Chondrocyte (in vitro differentiated cells): ENCODE measurements at places on chromosomes 11 and 22. TPM values are rescaled to one million over a fixed set of nuclear protein-coding genes. Genes with fewer than 3 reads are reported as not detected.

The OR8U1 gene
- total RNA-seq: not detected in 3 replicates

- DNase-seq: peak; percentile 77
Observed at GRCh38 chr11:126334659-126335462, 20.6 kb upstream of the ST3GAL4 start.

The TRPC6 gene
- total RNA-seq: 0.36 to 0.47 TPM (median 0.46 TPM) in 3 replicates

- no peak for DNase-seq
Observed at GRCh38 chr11:70899616-70900015, 352.8 kb downstream of the SHANK2 start.

GRCh38 chr22:20531404-20532201 lies 24.2 kb downstream of the MED15 start:
- peak; percentile 95 for DNase-seq

GRCh38 chr11:107218123-107219013 lies 200.1 kb upstream of the GUCY1A2 start:
- no peak for DNase-seq

GRCh38 chr11:103483996-103484395 lies 374.8 kb downstream of the DYNC2H1 start:
- no peak for DNase-seq

GRCh38 chr11:11899401-11899800 lies 57.6 kb downstream of the USP47 start:
- DNase-seq: no peak

The FAU gene
- total RNA-seq: 506 to 669 TPM (median 519 TPM) in 3 replicates

The RDX gene
- total RNA-seq: 149 to 173 TPM (median 152 TPM) in 3 replicates

DNA sequence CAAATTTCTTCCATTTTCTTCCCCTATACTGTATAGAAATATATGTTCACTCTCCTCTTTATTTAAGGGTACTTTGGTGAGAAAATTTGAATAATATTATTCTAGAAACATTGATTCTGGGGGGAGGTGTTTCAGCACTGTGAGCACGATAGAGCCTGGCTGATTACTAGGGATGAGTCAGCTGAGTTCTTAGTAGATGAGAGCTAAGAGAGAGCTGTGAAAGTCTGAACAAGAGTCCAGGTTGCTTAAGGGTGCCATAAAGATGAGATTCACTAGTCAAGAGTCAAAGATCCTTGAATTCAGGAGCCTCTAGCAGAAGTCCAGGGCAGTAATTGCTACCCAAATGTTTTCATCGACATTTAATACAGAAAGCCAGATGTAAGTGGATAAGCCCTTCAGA lies 756.6 kb upstream of the API5 start:
- no peak for DNase-seq

- DNase-seq: no peak
Observed at GRCh38 chr11:61962213-61963015, 5.0 kb downstream of the FTH1 start.

DNA sequence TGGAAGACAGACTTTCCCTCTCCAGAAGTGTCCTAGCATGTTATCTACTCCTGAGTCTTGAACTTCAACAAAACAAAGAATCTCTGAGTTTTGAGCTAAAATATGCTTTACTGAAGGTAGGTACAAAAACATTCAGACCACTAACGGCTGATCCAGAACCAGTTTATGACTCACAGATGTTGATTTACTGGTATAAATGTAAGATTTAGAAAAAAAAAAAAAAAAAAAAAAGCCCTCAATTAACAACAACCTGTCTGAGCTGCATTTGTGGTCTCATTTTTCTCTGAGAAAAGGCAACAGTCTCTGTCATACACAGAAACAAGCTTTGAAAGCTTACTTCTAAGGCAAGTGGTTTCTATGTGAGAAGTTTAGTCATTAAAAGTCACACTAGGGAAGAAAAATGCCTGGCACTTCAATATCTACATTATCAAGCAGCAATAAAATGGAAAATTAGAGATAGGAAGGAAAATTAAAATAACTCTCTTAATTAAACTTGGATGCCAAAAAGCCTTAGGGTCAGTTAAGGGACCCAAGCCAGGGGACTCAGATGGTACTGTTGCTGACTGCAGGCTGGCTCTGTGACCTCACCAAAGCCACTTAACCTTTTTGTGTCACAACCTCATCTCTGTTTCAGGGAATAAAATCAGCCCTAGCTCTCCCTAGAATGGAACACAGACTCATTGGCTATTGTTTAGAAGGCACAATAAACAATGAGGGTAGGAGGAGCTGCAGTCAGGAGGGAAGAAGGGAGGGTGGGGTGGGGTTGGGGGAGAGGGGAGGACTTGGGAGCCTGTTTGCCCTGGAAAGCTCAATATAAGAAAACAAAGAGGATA lies 61.7 kb downstream of the ETS1 start:
- no peak for DNase-seq

The CYB5R2 gene
- 7.0 to 12.7 TPM (median 12.6 TPM) in 3 replicates for total RNA-seq

GRCh38 chr22:44443641-44444235 lies 54.3 kb downstream of the RTL6 start:
- DNase-seq: no peak

DNA sequence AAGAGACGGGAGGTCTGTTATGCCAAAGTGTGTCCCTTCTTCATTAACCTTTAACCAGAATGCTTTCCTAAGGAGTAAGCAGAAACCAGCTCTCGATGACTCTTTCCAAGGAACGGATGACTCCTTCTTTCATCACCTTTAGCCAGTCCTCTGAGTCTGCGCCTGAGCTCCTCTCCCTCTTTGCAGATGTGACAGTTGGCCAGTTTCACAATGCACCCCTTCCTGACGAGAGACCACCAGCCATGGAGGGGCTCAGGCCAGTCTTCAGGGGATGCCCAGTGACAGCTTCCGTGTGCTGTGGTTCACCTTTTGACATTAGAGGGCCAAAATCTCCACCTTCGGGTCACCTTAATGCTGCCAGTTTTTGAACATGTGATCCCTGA lies 826.1 kb downstream of the TBC1D22A start:
- DNase-seq: peak; percentile 30

DNA sequence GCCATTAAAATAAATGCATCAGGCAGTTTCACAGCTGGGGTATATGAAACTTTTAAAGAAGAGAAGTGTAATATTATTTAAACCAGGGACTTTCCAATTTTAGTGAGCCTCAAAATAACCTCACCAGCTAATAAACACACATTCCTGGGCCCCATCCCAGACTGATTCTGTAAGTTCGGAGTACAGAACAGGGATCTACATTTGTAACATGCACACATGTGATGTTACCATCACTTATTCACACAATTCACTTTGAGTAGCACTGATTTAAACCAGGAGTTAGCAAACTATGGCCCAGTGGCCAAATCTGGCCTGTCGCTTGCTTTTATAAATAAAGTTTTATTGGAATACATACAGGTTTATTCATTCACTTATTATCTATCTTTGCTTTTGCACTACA lies 62.0 kb downstream of the STK33 start:
- no peak for DNase-seq

GRCh38 chr22:26835929-26836528 lies 178.6 kb downstream of the MIAT start:
- no peak for DNase-seq

The VSTM5 gene
- total RNA-seq: not detected in 3 replicates

DNA sequence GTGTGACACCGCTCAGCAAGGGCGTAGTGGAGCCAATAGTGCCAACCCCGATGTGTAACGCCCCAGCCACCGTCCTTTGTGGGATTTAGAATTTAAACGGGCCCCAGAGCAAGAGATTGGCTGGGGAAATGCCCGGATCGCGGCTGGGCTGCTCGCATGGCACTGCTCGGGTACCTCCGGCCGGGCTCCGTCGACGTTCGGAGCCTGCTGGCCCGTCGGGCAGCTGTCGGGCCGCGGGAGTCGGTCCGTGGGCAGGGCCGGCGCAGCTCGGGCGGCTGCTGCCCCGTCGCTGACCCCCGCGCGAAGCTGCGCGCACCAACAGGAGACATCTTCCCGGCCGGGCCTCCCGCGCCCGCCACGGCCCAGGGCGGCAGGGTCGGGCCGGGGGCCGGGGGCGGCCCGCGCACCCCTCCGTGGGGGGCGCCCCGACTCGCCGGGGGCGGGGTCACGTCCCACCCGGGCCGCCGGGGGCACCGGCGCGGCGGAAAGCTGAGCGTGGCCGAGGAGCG lies 1.3 kb upstream of the KDM2A start:
- peak; percentile 67 for DNase-seq

GRCh38 chr11:3104961-3105790 lies 48.0 kb upstream of the CARS1 start:
- DNase-seq: no peak

The FOLR2 gene
- not detected in 3 replicates for total RNA-seq

DNA sequence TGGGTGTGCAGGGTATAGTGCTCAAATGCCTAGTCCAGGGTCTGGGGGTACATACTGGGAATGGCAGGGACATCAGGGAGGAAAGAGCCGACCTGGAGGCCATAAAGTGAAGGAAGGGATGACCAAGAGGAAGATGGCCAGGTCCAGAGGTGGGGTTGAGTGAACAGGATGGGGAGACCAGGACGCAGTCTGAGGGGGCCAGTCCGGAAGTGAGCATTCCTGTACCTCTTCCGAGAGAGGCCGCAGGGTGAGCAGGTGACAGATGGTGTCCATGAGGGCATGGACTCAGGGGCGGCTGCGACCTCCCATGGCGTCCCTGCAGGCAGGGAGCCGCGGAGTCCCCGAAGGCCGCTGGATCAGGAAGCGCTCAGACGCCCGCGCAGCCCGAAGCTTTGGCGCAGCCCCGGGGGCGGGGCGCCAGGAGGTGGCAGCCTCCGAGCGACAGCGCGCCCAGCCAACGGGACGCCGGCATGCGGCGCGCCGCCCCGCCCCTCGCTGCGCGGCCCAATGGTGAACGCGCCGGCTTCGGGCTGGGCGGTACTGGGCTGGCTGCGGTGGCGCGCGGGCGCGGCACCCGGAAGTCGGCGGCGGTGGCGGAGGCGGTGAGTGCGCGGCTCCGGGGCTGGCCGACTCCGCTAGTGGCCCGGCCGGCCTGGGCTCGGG lies at the start of gene TANGO2:
TANGO2 (plus strand) TSS at position 578 of the 663 bp plus-strand sequence. CDS start 15,689 bp downstream, outside the sequence.
- DNase-seq: no peak

The MMP12 gene
- 0.17 to 0.18 TPM in 2 of 3 replicates, not detected in the other for total RNA-seq

DNA sequence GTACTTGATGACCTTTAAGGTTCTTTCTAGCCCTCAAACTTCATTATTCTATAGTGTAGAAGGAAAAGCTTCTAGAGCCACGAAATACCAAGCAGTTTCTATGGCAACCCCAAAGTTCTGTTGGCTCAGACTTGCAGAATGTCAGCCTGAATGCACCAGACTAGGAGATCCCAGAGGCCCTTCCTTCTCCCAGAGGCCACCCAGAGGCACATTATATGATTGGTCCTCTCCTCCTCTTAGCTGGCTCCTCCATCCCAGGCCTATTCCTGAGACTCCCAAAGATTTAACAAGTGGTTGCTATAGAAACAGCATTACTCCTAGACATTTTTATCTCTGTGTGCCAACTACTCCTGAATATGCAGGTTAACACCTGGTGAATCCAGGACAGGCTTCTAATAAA lies 69.2 kb upstream of the CCDC90B start:
- no peak for DNase-seq

GRCh38 chr22:41555325-41555982 lies 5.4 kb upstream of the CSDC2 start:
- no peak for DNase-seq

DNA sequence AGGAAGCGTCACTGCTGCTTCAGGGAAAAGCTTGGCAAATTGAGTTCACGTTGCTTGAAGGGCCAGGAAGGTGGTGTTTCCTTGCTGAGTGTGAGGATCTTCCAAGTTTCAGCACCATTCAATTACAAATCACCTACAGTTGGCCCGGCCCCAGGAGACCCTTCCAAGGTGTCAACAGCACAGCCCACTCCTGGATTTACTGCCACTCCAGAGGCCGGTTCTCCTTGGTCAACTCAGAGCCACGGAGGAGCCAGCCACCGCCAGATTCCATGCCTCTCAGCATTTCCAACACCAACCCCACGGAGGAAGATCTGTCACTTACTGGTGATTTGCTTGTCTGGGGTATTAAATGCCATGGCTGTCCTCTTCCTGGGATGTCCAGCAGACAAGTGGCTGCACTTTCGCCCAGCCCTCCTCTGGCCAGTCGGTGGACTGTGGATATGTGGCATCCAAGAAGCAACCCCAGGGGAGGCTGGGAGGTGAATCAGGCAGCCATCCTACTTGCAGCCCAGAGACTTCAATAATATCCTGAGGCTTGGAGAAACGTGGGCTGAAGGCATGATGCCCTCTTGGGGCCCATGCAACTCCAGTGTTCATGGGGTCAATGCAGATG lies 74.1 kb upstream of the SHANK2 start:
- no peak for DNase-seq

DNA sequence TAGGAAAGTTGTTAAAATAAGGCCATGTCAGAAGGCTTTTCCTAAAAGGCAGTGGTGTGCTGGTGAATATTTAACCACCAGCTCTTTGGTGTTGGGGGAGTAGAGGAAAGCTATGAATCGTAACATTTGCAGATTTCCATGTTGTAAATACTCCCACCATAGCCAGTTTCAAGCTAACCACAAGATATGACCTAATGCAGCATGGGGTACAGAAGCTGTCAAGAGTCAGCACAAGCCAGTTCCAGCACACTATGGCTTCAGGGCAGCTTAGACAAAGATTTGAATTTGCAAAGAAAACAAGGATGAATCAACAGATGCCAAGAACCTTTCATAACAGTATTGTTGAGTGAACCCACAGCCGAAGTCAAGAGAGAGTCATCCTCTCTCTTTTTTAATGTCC lies 40.0 kb downstream of the COMMD9 start:
- DNase-seq: no peak

GRCh38 chr11:28675183-28675582 lies 567.0 kb downstream of the METTL15 start:
- no peak for DNase-seq

- no peak for DNase-seq
Observed at GRCh38 chr11:117792241-117792640, 4.8 kb downstream of the DSCAML1 start.

DNA sequence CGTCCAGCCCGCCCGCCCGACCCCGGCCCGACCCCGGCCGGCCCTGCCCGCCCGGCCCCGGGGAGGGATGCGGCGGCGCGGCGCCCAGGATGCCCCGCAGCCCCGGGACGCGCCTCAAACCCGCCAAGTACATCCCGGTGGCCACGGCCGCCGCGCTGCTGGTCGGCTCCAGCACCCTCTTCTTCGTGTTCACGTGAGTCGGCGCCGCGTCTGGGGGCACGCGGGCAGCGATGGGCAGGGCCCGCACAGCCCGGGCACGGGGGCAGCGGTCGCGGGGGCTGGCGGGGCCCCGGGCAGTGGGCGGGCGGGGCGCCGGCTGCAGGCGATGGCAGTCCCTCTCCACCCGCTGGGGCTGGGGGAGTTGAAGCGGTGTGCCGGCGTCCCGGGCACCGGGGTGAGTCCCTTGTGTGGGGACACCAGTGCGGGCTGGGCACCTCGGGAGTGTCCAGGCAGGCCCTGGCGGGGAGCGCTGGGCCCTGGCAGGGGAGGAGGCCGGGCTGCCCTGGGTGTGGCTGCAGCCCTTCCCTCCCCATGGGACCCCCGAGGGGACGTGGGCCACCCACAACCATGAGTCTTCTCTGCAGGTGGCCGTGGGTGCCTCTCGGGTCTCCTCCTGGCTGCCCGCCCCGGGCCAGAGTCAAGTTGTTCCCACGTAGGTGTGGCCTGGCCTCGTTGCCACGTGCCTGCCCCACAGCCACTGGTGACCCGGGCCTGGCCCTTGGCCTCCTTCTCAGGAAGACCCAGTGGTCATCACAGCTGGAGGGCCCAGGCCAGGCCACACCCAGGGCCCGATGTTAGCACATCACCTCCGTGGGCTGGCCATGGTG lies 468 bp downstream of the ZDHHC8 start:
- no peak for DNase-seq

- DNase-seq: no peak
Observed at GRCh38 chr22:18145676-18146388, 4.1 kb upstream of the USP18 start.
